ENCODE measurements at places on chromosomes 2 and 18. TPM values are rescaled to one million over a fixed set of nuclear protein-coding genes. Genes with fewer than 3 reads are reported as not detected.
A peak's percentile ranks its signal among the peaks of the same experiment; 100 is the strongest.

The IL18RAP gene
- 6.0 TPM for total RNA-seq

The UGT1A10 gene
- total RNA-seq: not detected

The GALR1 gene
- total RNA-seq: not detected

The METTL21A gene
- total RNA-seq: 6.9 TPM

The CYP26B1 gene
- not detected for total RNA-seq

GRCh38 chr2:184154438-184154837, 443.9 kb upstream of the ZNF804A start:
- H3K4me3 ChIP-seq: no peak overlapping the region
- no peak overlapping the region for H3K27ac ChIP-seq
- no peaks in the 10 kb centered on the region for H3K27me3 ChIP-seq
- no peak for DNase-seq

DNA sequence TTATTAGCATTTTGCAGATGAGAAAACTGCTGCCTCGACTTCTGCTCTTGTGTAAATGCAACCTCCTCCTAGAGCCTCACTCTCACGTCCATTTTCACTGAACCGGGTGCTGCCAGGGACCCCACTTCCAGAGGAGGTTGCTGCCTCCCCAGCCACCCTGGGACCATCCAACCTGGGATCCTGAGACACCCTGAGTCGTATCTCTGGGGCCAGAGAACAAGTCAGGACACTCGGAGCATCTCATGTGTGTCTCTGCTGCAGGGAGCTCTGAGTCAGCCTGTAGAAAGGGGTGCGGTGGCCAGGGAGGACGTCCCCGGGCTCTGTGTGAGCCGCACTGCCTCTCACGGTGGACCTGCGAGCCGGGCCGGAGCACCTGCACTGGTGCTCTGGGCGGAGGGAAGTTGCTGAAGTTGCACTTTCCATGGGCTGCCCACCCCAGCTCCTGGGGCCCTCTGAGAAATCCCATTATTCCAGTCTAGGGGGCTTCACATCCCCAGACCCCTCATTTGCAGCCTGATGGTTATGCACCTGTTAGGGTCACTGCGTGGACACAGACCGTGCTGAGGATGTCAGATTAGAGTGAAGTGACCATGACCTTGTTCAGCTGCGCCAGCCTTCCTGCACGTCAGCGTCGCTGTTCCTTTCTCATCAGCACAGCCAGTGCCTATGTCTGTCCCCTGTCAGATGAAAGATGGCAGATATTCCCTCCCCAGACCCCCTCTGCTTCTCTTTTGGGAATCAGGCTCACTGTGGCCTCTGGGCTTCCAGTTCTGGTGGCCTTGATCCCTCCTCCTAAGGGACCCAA, 230.4 kb downstream of the KLHL29 start:
- no peak overlapping the region for H3K4me3 ChIP-seq
- DNase-seq: no peak
- H3K36me3 ChIP-seq: no peaks in the 10 kb centered on the region

- H3K36me3 ChIP-seq: peaks cover 2% of the 10 kb centered on the region
- H3K4me1 ChIP-seq: peaks cover 24% of the 10 kb centered on the region
- H3K27ac ChIP-seq: no peak overlapping the region
- H3K4me3 ChIP-seq: no peak overlapping the region
- H3K27me3 ChIP-seq: no peaks in the 10 kb centered on the region
Observed at GRCh38 chr2:197897960-197898678, 93.7 kb downstream of the PLCL1 start.

DNA sequence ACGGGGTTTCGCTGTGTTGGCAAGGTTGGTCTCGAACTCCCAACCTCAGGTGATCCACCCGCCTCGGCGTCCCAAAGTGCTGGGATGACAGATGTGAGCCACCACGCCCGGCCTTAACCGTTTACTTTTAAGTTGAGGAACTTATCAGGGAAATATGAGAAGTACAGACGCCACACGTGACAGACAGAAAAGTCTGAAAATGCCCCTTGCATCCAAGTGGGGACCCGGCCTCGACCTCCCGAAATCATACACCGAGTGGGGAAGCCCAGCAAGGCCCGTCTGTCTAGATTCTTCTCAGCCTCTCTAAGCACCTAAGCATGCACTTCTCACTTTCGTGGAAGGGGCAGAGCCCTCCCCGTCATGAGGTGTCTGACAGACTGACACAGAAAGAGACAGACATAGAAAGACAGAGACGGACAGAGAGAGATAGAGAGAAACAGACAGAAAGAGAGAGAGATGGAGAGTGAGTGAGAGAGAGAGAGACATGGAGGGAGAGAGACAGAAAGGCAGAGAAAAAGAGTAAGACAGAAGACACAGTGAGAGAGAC, 107.3 kb upstream of the ANKRD30BL start:
- no peak for DNase-seq
- peaks cover 2% of the 10 kb centered on the region for H3K36me3 ChIP-seq
- H3K27ac ChIP-seq: no peak overlapping the region
- no peaks in the 10 kb centered on the region for H3K27me3 ChIP-seq
- no peaks in the 10 kb centered on the region for H3K4me1 ChIP-seq

- H3K27ac ChIP-seq: no peak overlapping the region
- peaks cover 24% of the 10 kb centered on the region for H3K27me3 ChIP-seq
Observed at GRCh38 chr2:180790891-180791290, 189.5 kb upstream of the UBE2E3 start.

DNA sequence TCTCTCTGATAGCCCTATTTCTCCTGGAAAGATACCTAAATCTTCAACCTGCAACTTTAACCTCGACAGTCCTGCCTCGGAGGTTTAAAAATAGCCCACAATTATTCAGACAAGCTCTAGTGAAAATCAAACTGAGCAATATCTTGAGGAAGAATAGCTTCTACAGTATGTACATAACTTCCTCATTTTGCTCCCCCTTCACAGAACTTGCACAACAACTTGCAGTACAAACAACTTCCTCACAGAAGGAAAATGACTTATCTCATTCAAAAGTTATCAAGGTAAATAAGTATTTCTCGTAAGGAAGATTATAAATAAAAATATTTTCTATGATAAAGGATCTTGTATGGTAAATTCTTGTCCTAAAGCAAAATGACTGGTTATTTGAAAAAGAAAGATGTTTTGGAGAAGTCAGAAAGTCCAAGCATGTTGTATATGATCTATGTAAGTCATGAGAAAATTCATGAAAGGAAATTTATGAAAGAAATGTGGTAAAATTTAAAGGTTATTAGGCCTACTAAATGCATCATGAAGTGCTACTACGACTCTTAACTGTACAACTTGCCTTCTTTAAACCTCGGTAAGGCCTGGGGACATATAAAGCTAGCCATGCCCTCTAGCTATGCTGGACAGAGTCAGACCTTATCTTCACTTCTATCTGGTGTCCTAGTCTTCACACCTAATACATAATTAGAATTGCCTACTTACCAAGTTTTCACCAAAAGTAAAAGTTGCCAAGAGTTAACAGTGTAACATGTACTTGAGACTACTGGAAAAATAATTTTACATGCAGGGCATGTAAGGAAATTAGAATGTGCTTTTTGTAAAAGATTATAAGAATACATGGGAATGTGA, 394.5 kb downstream of the DLGAP1 start:
- no peak overlapping the region for H3K27ac ChIP-seq
- H3K4me3 ChIP-seq: no peak overlapping the region
- no peak for DNase-seq
- no peaks in the 10 kb centered on the region for H3K36me3 ChIP-seq

DNA sequence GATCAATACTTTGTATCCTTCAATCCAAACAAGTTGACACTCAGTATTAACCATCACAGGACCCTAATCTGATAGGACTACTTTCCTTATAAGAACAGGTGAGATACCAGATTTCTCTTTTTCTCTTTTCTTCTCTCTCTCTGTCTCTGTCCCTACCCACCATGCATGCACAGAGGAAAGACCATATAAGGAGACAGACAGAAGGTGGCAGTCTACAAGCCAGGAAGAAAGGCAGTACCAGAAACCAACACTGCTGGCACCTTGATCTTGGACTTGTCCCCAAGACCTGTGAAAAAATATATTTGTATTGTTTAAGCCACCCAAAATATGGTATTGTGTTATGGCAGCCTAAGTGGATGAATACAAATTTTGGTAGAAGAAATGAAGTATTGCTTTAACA, 156.2 kb upstream of the KCNH7 start:
- no peaks in the 10 kb centered on the region for H3K4me1 ChIP-seq
- no peak overlapping the region for H3K4me3 ChIP-seq
- H3K27ac ChIP-seq: no peak overlapping the region
- DNase-seq: no peak

- H3K4me3 ChIP-seq: no peak overlapping the region
- peaks cover 3% of the 10 kb centered on the region for H3K4me1 ChIP-seq
Observed at GRCh38 chr2:178397002-178397605, 53.9 kb downstream of the PRKRA start.

GRCh38 chr2:202608142-202608852, 26.5 kb upstream of the FAM117B start:
- H3K27me3 ChIP-seq: no peaks in the 10 kb centered on the region
- peaks cover 2% of the 10 kb centered on the region for H3K36me3 ChIP-seq
- H3K27ac ChIP-seq: no peak overlapping the region
- no peak for DNase-seq
- H3K4me1 ChIP-seq: no peaks in the 10 kb centered on the region

DNA sequence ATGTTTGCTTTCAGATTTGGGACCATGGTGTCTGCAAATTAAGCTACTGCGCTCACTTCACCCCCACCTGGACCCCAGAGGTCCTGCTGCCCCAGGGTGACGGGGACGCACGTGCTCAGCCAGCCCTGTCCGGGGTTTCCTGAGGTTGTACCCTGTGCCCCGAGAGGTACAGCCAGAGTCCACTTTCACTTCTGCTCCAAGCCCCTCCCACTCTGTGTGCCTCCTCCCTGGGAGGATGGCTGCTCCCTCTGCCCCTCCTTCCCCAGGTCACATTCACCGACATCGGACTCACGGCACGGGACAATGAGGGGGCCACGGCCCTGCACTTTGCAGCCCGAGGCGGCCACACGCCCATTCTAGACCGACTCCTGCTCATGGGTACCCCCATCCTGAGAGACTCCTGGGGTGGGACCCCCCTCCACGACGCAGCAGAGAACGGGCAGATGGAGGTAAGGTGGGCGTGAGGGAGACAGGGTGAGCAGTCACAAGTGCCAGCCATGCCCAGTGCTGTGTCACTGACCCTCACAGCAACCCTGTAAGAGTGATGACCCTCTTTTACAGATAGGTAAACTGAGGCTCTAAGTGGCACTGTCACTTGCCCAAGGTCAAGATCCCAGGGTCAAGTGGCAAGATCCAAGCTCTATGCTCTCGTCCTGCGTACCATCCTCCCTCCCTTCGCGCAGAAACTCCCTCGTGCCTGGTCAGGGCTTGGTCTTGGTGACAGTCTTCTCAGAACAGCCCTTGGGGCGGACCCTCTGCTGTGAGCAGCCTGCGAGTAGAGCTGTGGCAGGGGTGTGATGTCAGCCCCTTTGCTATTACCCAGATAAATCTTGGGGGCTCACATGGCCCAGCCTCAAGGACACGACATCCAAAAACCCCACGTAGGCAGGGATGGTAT, 7.6 kb downstream of the ESPNL start:
- DNase-seq: peak; percentile 0
- H3K27ac ChIP-seq: no peak overlapping the region
- H3K4me1 ChIP-seq: peaks cover 4% of the 10 kb centered on the region
- no peaks in the 10 kb centered on the region for H3K36me3 ChIP-seq
- H3K4me3 ChIP-seq: peak overlapping the region; percentile 39

DNA sequence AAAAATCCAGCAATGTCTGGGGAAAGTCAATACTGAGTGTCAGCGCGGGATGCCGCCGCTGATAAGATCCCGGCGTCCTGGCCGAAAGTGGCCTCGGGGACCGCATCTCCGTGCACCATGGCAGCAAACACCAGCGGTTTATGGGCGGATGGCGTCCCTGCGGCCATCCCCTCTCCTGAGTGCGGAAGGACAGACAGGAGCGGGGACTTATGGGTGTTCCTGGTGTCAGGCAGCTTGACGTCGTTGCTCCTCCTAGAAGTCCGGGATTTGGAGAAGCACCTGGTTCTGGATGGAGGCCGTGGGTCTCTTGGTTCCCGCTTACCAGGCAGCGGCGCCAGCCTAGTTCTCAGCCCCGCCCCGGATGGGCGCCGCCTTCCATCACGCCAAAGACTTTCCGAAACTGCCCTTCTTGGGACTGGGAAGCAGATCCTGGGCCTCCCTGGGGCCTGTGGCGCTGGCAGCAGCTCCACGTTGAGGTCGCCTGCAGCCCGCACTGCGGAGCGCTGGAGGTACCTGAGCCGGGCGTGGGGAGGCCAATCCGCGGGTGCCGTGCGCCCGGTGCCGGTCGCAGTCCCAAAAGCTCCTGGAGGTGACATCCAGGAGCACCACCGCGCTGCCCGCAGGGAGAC, 119.1 kb downstream of the CCDC74A start:
- H3K36me3 ChIP-seq: peaks cover 2% of the 10 kb centered on the region
- no peak overlapping the region for H3K27ac ChIP-seq
- H3K27me3 ChIP-seq: peaks cover 49% of the 10 kb centered on the region
- H3K4me1 ChIP-seq: peaks cover 2% of the 10 kb centered on the region

DNA sequence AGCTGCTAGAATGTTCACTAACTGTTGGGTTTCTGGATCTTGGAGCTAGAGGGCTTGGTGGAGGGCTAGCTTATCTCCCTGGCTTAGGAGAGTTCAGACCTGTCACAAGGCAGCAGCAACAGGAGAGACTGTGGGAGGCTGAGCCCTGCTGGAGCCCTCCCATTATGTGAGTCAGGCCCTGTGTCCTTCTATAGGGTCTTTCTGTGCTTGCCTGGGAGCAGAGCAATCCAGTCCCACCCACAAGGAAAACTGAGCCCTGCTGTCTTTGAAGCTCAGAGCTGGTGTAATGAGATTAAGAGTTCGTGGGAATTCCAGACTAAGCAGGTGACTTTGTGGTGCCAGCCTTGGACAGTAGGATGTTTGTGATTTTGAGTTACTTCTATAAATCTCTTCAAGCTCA, 249.0 kb downstream of the TTC32 start:
- H3K4me3 ChIP-seq: no peak overlapping the region
- H3K4me1 ChIP-seq: no peaks in the 10 kb centered on the region
- peaks cover 21% of the 10 kb centered on the region for H3K27me3 ChIP-seq
- no peaks in the 10 kb centered on the region for H3K36me3 ChIP-seq

DNA sequence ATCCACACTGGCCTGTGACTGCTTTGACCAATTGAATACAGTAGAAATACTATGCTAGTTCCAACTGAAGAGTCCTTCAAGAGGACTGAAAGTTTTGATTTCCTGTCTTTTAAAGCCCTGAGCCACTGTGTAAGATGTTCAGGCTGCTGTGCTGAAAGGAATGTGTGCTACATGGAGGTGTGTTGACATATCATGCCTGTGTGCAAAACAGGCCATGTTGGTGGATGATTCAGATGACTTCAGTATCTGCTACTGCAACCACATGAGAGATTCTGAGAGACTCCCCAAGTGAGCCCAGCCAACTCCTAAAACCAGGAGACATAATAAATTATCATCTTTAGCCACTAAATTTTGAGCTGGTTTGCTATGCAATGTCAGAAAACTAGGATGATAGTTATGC, 662.9 kb downstream of the ZEB2 start:
- peaks cover 17% of the 10 kb centered on the region for H3K27me3 ChIP-seq
- no peaks in the 10 kb centered on the region for H3K4me1 ChIP-seq
- H3K36me3 ChIP-seq: no peaks in the 10 kb centered on the region

Measured in T-helper 17 cell (primary cell).